Stomach (tissue), 19 donors: ENCODE measurements at places on chromosomes 7 and 10.

- no peak for DNase-seq
Observed at GRCh38 chr7:104976966-104977636, 36.9 kb upstream of the KMT2E start.

- no peak for DNase-seq
Observed at GRCh38 chr10:126065751-126066377, 169.5 kb downstream of the FANK1 start.

GRCh38 chr10:69612760-69613159 is 17.3 kb upstream of the FAM241B start:
- DNase-seq: peak; percentile 35

DNA sequence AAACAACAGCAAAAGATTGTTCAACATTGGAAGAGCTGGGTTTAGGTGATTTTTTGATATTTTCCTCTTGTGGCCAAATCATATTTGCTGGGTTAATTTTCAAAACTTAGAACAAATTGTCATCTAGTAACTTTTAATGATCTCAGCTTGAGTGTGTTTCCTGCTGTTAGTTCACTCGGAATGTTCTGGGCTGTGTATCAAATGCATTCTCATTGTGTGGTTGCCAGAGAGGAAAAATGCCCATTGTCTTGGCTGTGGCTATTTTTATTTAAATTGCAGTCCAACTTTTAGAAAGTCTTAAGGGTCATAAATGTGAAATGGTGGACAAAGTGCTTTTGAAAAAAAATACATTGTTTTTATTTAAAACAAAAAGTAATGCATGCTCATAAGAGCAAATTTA is 542.0 kb downstream of the TNS3 start:
- no peak for DNase-seq

DNA sequence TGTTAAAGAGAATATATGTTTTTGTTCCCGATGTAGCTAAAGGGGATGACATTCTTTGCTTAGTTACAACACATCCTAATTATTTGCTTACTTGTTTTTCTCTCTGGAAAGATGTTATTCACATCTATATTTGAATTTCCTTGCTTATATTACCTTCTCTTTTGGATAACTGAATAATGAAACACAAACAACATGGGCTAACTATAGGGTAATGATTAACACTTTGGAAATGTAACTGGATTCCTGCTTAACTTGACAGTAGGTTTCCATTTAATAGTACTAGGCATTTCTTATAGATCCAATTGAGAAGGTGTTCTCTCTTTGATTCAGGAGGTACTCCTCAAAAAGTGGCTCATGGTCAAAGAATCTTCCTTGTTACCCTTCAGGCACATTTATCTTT is 141.1 kb downstream of the CCSER2 start:
- DNase-seq: no peak

GRCh38 chr7:30633223-30633622 is 38.5 kb downstream of the GARS1 start:
- no peak for DNase-seq

DNA sequence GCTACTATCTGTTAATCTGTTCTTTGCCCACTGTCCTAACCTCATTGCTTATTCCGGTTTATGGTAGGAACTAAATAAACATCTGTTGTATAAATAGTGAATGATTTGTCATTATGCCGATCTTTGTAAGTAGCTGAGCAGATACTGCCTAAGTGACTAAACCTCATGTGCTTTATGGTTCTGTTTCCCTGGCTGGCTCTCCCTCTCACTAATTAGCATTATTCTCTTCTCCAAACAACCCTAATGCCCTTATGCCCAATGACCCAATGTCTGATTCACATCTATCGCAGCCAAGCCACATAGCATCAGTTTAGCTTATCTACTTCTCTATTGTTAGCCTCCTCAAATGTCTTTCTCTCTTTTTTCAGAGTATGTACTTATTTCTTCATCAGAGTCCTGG is 462.3 kb upstream of the POT1 start:
- no peak for DNase-seq

DNA sequence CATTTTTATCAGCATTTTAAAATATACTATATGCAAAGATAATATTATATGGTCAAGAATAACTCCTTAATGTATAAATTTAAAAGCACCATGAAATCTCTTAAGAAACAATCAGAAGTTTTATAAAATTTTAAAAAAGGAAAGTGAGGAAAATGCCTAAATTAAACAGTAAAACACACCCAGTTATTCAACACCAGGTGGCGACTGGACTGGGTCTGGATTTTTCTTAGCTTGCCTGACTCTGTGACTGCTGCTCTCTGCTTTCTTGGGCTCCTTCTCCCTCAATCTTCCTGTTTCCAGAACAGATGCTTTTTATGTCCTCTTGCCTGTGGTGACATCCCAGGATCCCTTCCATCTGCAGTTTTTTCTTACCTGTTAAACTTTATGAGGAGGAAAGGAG is 200.3 kb downstream of the BICC1 start:
- DNase-seq: no peak

GRCh38 chr10:74799721-74800221 is 26.6 kb upstream of the KAT6B start:
- DNase-seq: peak; percentile 39

DNA sequence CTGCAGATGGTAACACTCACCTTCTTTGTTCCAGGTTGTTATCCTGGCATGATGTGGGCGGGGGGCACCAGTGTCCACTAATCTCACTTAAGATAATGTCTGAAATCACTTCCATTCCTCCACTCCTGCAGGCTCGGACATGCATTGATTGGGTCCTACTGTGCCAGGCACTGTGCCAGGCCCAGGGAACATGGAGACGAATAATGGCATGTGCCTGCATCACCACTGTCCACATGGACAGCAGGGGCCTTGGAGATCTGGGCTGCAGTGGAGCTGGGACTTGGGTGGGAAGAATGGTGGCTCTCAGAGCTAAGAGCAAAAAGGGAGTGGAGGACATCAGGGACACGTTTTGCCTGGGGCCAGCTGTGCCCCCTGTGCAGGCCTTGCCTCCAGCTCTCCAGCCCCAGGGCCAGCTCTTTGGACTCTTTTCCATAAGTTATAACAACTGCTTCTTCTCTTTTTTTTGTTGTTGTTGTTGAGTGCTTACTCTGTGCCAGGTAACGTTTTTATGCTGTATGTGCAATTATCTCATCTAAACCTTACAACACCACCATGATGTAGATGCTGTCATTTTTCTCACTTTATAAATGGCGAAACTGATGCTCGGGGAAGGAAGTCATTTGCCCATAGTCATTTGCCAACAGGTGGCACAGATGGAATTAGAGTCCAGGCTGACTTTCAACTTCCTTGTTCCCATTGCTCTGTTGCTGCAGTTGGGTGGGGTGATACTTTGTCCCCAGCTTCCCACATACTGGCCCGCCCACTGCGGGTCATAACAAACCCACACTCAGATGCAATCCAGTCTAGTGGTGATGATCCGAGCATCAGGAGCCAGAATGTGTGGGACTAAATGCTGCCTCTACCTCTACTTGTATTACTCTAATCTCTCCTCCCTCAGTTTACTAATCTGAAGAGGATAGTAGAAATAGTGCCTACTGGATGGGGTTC is 19.1 kb downstream of the PLPP4 start:
- no peak for DNase-seq

- DNase-seq: no peak
Observed at GRCh38 chr7:154686305-154686704, 316.6 kb downstream of the PAXIP1 start.

DNA sequence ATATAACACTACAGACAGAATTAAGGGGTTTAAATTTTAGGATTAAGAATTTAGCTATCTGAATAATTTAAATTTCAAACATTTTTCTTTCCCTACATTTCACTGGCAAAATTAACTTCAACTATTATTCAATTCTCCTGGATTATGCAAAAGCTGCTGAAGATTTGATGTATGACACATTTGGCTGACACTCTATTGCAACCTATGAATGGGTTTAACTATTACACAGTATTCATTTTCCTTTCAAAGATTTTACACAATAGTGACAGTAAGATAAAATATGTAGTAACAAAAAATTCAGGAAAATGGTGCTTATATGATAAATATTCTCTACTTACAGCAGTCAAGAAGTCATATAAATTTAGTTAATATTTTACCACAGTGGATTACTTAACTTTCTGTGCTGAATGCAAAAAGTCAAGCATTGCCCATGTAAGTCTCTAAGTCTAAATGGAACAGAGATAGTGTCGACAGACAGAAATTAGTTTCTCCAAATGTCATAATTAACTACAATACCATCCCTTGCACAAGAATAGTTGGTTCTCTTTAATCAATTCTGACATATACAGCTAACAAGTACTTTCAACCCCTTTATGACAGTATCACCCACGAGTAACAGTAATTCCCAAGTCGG is 194.1 kb upstream of the FRMD4A start:
- DNase-seq: no peak

- no peak for DNase-seq
Observed at GRCh38 chr7:51685794-51686193, 369.2 kb upstream of the COBL start.

GRCh38 chr7:100801833-100802568 is 25.3 kb downstream of the EPHB4 start:
- DNase-seq: peak; percentile 75

- DNase-seq: no peak
Observed at GRCh38 chr7:102220960-102221800, 65.5 kb upstream of the SH2B2 start.

DNA sequence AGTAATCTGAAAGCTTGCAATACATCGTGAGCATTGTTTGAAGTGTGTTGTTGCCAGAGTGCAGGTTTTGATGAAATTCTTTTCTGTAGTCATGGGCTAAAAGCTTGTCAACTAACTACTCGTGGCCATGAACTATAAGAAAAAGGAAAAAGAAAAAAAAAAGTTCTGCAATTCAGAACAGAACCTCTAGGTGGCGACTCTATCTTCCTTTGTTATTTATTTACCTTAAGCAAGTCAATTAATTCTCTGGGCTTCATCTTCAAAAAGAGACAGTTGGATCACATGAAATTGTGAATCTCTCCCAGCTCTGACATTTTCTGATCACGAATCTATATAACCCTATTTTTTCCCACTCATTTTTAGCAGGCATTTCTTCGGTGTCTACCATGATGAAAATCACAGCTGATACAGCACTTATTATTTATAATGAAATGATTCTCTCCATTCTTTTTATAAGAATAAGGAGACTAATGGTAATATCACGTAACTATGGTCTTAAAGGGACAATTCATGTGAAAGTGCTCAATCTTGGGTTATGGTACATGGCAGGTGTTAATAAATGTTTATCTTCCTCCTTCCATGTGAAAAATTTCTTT is 18.8 kb downstream of the TMEM196 start:
- peak; percentile 38 for DNase-seq

- DNase-seq: no peak
Observed at GRCh38 chr7:34673066-34673465, 15.0 kb downstream of the NPSR1 start.

- DNase-seq: no peak
Observed at GRCh38 chr10:13078912-13079775, 20.8 kb upstream of the OPTN start.

DNA sequence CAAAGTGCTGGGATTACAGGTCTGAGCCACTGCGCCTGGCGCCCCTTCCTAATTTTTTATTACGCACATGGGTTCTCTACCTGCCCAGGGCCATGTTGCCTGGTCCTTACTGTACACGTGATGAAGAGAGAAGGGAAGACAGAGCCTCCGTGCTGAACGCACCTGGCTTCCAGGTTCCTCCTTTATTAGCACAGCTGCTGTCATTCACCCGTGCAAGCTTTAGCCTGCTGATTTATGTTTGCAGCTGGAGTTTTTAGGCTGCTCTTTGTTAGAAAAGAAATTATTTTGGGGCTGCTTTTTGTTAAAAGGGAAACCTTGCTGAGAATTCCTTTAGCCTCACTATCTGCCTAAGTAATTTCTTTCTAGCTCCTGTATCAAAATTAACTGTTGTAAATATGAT is 417.0 kb downstream of the CALN1 start:
- DNase-seq: peak; percentile 6

DNA sequence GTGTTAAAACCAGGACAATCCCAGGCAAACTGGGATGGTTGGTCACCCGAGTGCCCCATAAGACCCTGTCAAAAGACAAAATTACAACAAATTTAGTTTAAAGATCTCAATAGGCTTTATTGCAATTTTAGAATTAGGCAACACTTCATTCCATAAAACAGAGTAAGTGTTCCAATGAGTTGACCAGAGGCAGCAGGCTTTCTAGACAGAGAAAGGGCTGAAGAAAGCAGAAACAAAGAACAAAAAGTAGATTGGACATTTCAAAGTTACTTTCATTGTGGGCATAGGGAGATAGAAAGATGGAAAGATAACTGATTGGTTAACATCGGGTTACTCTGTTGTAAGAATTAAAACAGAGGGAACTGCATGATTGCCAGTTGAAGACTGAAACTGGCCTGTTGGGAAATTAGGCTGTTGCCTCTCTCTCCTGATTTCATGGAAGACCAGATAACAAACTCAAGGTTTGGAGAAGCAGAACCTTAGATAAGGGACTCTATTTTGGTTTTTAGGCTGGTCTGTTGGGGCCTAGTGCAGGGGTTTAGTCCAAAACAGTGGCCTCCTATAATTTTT is 36.3 kb downstream of the ENTPD1 start:
- DNase-seq: no peak

- no peak for DNase-seq
Observed at GRCh38 chr7:82156168-82156567, 287.4 kb downstream of the CACNA2D1 start.

GRCh38 chr10:12806228-12807095 is 195.1 kb downstream of the CCDC3 start:
- peak; percentile 30 for DNase-seq
